ENCODE measurements at places on chromosomes 4 and X.

- no peak for DNase-seq
Observed at GRCh38 chrX:128543114-128543513, 490.9 kb upstream of the ACTRT1 start.

DNA sequence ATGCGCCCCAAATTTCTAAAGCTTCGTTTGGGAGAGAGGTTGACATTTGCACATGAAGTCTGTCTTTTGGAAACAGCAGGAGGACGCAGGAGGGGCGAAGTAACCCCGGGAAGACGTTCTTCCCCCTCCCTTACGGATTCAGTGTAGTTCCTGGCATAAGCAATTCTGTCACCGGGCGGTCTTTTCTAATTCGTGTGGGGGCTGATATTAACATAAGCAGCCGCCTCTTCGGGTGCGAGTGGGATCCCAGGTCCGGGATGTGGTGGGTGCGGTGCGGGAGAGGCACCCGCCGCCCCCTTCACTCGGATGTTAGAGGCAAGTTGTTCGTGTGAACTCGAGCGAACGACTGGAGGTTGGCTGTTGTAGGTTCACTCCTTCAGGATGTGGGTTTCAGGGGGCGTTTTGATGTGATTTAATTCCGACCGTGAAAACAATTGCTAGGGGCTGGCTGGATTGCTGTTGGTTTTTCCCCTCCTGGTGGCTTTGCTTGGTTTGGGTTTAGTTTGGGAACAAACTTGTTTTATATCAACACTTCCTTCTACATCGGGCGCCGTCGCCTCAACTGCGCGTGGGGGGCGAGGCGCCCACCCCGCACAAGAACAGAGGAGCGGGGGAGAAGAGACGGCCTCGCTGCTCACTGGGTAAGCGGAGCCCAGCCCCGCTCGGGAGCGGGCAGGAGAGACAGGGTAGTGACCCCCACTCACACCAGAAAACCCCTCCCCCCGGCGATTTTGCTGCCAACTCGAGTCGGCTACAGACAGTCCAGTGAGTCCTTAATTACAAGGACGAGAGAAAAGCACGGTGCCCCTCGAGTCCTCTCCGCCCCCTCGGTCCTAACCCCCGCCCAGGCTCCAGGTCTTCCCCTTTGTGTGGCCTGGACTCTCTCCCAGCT is 2.9 kb upstream of the LEF1 start:
- DNase-seq = no peak

GRCh38 chrX:2507196-2507595 is 6.4 kb upstream of the DHRSX start:
- DNase-seq = no peak

- DNase-seq = no peak
Observed at GRCh38 chr4:165656829-165657490, 216.1 kb upstream of the TLL1 start.

DNA sequence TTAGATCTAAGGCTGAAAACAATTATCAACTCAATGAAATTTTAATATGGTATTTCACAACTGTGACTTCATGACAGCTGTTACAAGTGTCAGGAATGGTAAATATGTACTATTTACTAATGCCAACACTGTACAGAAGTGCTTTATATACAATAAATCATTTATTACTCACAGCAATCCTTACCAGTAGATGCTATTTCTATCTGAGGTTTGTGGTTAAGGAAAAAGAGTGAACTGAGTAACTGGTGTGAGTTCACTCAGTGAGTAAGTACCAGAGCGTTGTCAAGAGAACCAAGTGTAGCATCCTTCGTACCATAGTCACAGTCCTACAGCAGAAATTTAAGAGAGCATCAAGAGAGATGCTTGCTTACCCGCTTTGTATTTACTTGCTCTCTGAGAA is 23.3 kb downstream of the MTHFD2L start:
- DNase-seq = no peak

DNA sequence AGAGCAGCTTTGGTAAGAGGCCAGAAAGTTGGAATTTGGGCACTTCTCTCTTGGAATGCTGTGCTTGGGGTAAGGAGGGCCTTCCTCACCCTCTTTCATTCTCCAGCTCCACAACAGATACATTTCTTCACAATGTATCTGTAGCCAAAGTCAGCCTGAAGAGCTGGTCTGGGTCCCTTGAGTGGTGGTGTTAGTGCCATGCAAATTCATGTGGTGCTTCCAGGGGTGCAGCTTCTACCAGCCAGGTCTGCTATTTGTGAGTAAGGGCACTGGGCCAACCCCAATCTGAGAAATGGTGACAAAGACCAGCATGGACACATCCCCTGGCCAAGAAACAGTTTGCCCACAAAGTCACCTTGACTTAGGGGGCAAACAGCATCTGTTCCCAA is 17.8 kb downstream of the AMER1 start:
- no peak for DNase-seq

DNA sequence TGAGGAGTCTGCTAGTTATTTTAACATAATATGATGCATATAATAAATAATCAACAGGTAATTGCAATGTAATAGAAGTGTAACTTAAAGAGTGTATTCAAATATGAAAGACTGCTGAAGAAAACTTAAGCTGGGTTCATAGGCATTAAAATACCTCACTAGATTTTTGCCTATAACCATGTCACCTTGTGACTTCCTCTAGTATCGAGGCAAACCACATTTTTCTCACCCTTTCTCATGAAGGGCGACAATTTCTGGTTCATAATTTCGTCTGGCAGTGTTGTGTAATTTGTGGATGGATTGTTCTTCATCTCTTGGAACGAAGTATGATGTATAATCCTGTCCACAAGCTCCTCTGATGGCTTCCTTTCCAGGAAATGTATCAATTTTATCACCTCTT is 16.0 kb downstream of the SULT1E1 start:
- DNase-seq = no peak

- no peak for DNase-seq
Observed at GRCh38 chr4:1541449-1542225, 135.4 kb upstream of the NKX1-1 start.

DNA sequence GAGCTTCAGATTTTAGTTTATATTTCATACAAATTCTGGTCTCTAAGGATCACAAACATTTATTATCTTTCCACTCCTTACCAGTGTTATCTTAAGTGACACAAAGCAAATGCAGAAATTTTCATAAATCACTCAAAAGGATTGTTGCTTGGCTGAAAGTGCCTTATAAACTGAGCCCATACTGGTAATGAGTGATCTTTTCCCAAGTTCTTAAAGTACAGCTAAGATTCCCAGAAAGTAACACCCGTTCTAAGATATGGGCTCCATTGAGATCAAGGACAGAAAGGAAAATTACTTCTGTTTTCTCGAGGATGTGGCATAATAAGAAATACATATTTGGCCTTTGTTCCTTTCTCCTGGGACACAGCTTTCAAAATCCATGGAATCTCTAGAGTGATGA is 313.7 kb downstream of the ARHGAP24 start:
- DNase-seq = no peak

- peak; percentile 47 for DNase-seq
Observed at GRCh38 chr4:76213415-76214176, at the start of gene SCARB2. Gene SCARB2, minus strand, starts transcription at chr4:76213824. Its CDS starts 281 bp downstream, at chr4:76213543.

DNA sequence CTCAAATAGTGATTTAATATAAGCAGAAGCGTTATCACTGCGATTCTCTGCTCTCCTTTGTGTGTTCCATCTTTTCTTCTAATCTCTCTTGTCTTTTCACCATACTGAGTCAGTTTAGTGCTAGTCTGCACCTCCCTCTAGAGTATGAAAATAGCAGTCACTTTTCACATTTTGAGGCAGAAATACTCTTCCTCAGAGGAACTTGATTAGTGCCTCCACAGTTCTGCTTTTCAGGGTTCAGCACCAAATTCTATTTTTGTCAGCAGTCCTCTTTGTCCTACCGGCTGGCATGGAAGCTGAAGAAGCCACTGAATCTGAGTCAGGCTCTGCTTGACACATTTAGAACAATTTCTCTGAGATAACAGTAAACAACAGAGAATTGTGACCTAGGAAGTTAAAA is 49.7 kb upstream of the ANKRD17 start:
- DNase-seq = peak; percentile 4

DNA sequence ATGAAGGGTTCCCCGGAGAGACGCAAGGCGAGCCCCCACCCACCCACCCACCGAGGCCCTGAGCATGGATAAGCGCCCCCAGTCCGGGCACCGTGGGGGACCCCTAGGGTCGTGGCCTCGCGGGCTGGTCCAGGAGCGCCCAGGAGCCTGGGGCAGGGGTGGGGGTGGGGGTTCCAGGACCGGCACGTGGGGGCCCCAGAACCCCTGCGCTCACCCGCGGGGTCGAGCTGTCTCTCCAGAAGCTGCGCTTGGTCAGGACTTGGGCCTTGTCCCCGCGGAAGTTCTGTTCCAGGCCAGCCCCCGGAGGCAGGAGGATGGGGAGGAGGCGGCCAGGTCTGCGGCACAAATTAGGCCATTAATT is 11.2 kb upstream of the SHOX start:
- no peak for DNase-seq

- no peak for DNase-seq
Observed at GRCh38 chr4:61251129-61251528, 51.0 kb downstream of the ADGRL3 start.

- DNase-seq = no peak
Observed at GRCh38 chr4:88879991-88880390, 177.0 kb downstream of the FAM13A start.

DNA sequence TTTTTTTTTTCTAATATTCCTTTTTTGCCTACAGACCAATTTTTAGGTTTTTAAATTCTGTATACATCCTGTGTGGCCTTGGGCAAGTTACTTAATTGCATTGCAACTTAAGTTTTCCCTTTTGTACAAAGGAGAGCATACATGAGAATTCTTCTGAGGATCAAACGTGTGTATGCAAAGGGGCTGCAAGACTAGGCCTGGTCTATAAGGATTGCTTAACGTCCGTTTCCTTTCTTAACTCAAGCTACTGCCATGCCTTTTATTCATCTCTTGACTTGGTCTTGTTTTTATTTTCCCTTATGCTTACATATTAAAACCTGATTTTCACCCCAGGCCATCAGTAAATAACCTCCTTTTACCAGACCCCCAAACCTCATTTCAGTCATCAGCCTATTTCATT is 13.6 kb downstream of the RBPJ start:
- no peak for DNase-seq

GRCh38 chr4:142278171-142278570 is 567.9 kb downstream of the INPP4B start:
- no peak for DNase-seq

GRCh38 chr4:110586131-110586850 is 36.6 kb downstream of the PITX2 start:
- no peak for DNase-seq

- DNase-seq = no peak
Observed at GRCh38 chr4:53963336-53963735, 101.1 kb downstream of the CHIC2 start.

DNA sequence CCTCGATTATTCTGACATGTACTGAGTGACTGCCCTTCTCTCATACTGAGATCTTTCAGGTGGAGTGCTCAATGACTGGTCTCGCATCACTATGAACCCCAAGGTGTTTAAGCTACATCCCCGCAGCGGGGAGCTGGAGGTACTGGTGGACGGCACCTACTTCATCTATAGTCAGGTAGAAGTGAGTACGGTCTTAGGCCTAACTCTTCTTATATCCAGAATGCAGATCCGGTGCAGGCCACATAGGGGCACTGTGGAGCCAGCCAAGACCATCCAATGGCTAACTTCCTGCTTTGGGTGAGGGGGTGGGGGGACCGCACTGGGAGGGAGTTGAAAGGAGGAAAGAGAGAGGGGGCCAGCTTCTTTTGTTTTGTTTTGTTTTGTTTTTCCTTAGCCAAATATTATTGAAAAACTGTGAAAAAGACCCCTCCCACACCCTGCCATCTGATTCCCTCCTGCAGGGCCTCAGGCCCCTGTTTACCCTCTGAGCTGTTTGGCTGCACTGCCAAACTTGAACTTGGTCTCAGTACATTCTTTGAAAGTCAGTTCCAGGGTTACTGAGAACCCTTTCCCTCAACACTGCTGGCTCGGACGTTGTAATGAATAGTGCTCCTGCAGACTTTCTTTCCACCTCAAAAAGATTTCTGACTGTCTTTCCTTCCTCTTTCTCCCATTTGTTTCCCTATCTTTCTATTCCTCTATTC is 16.2 kb downstream of the AWAT2 start:
- DNase-seq = peak; percentile 6

- DNase-seq = no peak
Observed at GRCh38 chr4:105934386-105934785, 39.1 kb downstream of the NPNT start.

GRCh38 chr4:134807231-134807745 is 605.7 kb upstream of the PABPC4L start:
- DNase-seq = no peak

DNA sequence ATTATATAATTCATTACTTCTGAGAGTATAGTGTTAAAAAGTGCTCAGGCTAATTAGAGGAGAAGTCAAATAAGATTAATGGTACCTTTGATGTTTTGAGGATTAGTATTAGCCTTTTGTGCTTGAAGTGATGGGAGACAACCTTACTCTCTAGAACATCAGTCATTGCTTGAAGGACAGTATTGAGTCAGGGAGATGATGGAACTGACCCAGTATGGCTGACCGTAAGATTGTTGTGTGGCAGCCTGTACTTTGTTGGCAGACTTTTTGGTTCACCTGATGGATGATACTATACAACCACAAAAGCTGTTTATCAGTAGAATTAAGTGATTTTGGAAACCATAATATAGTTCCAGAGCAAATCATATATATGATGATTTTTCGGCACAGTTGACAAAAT is 9.9 kb downstream of the OGT start:
- no peak for DNase-seq

DNA sequence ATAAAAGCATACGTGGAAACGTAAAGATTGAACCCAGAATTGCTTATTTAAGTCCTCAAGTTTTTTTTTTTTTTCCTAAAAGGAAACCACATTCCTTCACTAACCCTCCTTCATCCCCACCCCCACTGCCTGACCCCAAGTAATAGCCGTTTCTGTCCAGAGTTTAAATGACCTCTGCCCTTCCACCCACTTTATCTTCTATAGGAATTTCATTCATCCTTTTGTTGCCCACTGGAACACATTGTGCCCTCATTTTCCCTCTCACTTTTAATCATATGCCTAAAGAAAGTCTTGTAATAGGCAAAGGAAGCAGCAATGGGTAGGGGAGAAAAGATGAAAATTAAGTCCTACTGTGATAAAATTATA is 62.7 kb downstream of the SH3RF1 start:
- no peak for DNase-seq

DNA sequence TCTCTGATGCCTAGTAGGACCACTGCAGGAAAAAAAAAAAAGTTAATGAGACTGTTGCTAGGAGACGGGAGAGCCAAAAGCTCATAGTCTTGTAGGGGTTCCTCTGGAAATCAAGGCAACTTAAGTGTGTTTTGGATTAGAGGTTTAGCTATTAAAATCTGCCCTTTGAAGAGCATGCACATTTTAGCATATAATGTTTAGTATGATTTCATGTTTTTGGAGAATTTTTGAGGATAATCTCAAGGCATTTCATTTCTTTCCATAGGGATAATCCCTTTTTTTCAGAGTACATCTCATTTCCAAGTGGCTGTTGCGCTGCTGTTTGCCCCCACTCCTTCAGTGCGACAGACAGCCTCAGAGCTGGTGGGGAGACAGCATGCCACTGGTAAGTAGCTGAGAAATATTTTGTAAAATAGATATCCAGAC is at the start of gene LINC00632:
LINC00632 (plus strand) TSS at position 339 of the 426 bp plus-strand sequence.
- no peak for DNase-seq
